GM12891 (cell line): ENCODE measurements at places on chromosomes 7 and 10.

GRCh38 chr10:84522612-84523462 lies 194.4 kb downstream of the CCSER2 start:
- no peak for DNase-seq

DNA sequence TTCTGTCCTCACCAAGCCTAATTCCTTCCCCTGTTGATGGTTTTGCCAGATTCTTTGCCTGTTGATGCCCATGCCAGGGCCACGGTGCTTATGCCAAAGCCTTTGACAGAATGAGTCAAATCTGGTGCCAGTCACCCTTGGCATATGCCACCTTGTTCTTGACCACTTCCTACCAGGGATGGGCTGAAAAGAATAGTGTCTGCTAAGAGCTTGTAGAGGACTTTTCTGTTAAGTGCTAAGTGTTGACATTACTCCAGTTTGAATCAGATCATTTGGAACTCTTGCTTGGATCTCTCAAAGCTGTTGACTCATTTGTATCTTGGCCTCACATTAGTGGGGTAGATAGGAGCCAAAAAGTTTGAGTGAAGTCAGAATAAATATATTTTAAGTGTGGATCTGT lies 661.2 kb downstream of the AUTS2 start:
- DNase-seq: no peak

DNA sequence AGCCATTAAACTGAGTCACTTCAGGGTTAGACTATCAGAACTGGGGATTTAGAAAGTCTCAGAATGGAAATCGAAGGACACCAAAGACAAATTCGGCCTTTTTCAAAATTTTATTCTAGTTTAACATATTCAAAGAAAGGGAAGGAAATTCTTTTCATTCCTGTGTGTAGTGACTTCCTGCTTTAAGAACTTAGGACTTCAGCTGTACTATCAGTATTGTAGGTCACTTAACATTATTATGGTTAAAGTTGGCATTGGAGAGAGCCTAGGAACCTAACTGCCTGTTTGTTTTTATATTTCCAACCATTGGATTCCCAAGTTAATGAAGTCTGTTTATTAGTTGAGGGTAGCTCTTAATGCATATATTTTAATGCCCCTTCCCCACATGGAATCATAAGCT lies 63.7 kb downstream of the PTEN start:
- no peak for DNase-seq

DNA sequence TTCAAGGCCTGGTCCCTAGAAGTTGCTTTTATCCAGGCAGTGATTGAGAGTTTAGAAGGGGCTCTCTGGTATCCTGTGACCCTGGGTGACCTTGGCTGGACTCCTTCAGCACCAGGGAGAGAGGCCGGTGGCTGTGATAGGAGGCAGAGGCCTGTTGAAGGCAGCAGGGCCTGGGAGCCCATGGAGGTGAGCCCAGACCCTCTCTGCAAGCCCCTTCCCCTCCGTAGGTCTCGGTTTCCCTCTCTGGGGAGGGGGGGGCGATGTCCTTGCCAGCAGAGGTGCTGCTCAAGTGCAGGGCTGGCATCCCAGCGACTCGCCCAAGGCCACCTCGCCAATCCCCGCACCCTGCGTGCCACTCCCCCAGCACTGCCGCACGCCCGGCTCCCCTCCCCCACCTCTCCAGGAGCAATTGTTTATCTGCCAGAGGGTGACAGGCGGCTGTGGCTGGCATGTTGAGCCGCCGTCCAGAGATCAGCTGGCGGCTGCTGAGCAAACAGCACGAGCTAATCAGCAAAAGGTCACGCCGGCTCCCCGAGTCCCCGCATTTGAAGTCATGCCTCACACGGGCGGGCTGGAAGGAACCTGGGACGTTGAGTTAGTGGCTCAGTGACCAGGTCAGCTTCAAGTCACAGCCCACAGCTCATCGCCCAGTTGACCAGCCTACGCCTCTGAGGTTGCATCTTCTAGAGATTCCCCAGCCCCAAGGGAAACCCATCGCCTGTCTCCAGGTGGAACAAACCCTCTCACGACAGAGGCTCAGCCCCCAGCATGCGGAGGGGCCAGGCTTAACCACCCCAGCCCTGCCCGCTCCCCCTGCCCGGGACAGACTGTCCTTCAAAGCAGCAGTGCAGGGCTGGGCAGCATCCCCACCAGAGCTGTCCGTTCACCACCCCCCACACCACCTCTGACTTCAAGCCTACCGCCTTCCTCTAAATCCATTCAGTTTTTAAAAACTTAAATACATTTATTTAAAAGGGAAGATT lies 43.7 kb downstream of the ELFN1 start:
- DNase-seq: no peak

DNA sequence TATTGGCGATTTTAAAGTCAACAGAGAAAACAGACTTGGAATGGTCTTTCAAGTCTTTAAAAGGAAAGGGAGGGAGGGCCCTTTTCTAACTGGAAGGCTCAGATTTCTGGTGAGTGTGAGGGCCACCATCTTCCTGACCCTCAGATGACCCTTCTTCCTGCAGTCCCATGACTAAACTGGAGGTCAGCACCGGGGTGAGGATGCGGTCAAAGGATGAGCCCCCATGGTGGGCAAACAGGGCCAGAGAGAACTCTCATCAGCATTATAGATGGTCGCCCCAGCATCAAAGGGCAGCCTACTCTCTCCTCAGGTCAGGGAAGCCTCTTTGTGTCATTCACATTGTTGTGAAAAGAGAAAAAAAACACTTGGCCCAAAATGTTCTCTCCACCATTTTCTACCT lies 219.2 kb downstream of the LRMDA start:
- DNase-seq: no peak

- DNase-seq: no peak
Observed at GRCh38 chr7:5495581-5496375, 72.1 kb upstream of the TNRC18 start.
